Effector memory CD4-positive, alpha-beta T cell (primary cell): ENCODE measurements at places on chromosomes 1 and 21.

DNA sequence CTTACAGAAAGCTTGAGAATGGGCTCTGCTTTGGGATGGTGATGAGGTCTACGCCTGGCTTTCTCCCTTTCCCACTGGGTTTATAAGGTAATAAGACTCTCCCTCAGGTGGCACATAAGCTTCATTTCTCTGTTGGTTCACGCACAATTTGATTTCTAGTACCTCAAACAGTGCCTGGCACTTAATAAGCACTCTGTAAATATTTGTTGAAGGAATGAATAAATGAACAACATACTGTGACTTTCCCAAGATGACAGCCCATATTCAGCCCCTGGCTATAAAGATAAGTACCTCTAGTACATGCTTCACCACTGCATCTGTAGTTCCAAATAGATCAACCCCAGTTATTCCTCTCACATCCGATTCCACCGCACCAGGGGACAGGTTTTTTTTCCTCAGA is 17.8 kb downstream of the COPA start:
- no peak for DNase-seq

DNA sequence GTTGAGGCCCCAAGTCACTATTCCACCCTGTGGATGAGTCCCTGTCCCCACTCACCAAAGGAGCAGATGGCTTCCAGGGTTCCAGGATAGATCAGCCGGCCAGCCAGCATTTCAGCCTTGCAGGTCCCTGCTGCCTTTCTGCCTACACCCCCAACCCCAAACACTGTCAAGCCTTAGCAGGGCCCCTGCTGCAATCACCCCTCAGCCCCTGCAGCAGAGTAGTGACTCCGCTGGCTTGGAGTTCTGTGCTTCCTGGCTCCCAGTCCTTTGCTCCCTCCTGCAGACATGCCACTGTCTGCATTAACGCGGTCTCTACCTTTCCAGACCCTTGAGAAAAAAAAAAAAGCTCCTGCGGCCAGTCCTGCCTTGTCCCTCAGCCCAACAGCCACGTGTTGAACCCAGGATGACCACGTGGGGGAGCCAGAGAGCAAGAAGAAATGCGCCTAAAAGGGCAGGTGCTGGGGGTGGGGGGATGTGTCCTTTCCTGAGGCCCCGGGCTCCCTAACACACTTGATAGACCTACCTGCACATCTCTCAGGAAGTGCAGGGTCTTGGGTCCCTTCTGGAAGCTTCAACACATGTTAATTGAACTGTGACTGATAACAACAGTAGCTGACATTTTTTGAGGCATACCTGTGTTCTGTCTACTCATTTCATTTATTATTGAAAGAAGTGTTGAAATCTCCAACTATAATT is 37.4 kb downstream of the RASSF5 start:
- peak; percentile 79 for DNase-seq

DNA sequence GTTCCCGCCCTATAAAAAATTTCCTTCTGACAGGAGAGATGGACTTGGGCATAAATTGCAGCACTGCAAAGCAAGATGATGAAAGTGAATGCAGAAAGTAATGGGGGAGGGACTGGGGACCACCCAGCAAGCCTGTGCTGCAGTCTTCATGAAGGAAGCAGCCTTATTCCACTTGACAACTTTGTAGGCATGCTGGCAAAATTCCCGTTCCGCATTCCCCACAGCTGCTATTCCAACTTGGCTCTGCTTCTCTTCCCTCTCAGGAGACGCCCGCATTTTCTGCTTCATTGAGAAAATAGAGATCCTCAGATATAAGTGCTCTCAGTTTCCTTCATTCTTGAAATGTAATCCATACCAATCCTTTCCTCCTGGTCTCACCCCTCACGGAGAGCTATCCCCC is 2.4 kb downstream of the HMGB4 start:
- no peak for DNase-seq

DNA sequence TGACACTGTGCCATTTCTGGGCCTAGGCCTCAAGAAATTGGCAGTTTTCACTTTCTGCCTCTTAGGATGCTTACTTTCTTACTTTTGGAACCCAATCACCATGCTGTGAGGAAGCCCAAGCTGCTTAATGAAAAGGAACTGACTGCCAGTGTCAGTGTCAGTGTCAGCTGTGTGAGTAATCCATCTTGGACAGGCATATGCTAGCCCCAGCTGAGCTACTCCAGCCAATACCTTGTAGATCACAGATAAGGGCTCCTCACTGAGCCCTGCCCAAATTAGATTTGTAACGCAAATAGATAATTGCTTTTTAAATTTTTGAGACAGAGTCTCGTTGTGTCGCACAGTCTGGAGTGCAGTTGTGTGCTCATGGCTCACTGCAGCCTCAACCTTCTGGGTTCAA is 59.6 kb downstream of the SELENOF start:
- no peak for DNase-seq

DNA sequence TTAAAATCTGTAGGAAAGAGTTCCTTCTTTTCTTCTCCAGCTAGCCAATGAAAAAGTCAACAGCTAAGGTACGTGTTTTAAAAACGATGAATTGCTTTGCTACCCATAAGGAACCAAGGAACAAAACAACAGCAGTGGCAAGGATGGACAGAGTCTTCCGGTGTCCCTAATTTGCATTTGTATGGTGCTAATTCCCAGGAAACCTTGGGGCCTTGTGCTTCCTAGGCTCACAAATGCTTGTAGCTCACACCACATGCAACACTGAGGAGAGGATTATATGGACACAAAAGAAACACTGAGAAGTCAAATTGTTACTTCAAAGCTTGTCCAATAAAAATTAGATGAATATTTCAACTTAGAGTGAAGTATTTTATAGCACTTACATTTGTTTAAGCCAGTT is 1.8 kb upstream of the PGBD5 start:
- no peak for DNase-seq

DNA sequence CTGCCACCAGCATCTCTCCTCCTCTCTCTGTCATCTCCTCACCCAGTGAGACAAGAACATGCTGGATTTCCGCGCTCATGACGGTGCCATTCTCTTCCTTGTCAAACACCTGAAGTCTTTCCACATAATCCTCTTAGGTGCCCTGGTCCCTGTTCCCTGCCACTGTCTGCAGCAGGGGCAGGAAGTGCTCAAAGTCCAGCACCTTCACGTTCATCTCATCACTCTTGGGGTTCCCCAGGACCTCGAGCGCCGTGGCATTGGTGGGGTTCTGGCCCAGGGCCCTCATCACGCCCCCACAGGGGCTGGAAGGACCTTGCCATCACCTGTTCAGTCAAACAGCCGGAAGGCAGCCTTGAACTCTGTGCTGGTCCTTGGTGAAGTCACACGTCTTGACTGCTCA is 9.1 kb upstream of the AGPAT3 start:
- no peak for DNase-seq

DNA sequence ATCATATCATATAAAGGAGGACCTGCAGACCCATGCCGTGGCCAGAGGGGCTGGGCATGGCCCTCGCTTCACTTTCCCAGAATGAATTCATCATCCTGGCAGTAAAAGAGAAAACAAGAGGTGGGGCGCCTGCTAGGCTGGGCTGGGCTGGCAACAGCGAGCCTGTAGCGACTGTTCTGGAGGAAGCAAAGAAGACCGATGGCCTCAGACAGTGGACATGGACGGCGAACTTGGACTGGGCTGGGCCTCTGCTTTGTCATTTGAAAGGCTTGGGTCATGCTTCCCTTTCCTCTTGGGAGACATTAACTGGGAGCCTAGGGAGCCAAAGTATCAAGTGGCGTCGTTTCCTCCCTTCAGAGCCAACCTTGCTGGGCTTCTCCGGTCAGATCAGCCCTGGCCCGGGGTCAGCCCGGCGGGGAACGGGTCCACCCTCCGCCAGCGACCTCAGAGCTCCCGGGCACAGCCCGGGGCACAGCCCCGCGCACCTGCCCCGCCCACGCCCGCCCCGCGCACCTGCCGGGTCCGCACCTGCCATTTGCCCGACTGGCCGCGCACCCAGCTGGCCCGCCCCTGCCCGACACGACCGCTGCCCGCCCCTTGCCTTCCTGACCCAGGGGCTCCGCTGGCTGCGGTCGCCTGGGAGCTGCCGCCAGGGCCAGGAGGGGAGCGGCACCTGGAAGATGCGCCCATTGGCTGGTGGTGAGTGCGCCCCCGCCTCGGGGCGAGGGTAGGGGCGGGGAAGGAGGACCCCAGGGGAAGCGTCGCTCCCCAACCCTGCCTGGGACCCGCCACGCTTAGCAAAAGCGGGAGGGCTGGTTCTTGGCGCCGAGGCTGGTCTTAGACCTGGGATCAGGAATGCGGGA is at the start of gene FAM3B:
TSS of gene FAM3B (plus strand) at position 602 of the 863 bp plus-strand sequence. CDS start at position 681, 79 bp downstream.
- DNase-seq = no peak
